NCI-H1436 (cell line): ENCODE measurements at places on chromosomes 4 and X.

DNA sequence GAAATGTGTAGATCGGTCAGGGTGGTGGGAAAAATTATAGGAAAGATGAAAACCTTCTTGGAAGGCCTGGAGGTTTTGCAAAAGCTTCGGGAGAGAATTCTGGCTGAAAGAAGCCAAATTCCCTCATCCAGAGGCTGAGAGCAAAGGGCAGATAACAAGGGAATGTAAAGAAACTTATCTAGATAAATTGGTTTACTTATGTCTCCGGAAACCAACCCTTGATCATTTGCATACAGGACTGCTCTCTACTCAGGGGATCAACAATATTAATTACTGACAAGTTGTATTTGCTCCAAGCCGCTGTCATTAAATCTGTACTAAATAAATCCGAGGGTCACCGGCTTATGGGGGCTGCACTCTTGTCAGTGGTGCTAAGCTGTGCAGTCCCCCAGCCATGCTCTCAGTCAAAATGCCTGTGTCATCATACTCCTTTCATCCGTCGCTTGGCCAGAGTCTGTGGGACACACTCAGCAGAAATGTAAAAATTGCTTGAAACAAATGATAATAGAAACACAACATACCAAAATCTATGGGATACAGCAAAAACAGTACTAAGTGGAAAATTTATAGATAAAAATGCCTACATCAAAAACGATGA lies 715.7 kb downstream of the KCTD8 start:
- no peak for DNase-seq

DNA sequence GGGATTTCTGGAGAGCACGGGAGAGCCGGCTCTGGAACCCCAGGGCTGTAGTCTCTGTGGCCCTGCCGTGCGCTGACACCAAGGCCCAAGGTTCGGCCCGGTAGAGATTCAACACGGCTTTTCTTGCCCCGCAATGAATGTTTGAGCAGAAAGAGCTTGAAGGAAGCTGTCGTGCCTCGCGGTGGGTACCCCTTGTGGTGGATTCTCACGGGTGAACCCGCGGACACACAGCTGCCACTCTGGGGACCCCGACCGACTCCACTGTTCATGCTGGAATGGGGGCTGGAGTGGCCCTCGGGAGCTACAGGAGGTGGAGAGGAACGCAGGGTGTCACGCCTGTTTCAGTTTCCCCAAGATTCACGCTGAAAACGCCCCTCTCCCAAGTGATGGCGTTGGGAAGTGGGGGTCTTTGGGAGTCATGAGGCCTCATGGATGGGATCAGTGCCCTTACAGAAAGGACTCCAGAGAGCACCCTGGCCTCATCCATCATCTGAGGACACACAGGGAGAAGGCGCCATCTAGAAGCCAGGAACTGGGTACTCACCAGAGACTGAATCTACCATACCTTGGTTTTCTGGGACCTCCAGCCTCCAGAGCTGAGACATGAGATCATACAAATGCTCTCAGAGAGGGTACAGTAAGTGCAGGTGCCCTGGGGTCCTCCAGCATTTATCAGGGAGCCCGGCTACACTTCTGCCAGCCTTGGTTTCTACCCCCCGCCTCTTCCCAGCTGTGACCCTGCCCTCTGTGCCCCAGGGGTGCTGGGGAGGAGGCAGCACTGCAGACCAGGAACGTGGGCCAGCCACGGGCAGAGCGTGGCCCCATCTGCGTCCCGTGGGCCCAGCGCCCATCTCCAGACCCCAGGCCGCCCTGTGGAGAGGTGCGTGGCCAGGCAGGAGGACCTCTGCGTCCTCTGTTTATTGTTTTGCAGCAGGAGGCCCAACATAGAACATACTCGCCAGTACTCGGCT lies 6.4 kb downstream of the SLC25A6 start:
- DNase-seq, result no peak

- no peak for DNase-seq
Observed at GRCh38 chr4:105350859-105351490, 122.9 kb downstream of the PPA2 start.

DNA sequence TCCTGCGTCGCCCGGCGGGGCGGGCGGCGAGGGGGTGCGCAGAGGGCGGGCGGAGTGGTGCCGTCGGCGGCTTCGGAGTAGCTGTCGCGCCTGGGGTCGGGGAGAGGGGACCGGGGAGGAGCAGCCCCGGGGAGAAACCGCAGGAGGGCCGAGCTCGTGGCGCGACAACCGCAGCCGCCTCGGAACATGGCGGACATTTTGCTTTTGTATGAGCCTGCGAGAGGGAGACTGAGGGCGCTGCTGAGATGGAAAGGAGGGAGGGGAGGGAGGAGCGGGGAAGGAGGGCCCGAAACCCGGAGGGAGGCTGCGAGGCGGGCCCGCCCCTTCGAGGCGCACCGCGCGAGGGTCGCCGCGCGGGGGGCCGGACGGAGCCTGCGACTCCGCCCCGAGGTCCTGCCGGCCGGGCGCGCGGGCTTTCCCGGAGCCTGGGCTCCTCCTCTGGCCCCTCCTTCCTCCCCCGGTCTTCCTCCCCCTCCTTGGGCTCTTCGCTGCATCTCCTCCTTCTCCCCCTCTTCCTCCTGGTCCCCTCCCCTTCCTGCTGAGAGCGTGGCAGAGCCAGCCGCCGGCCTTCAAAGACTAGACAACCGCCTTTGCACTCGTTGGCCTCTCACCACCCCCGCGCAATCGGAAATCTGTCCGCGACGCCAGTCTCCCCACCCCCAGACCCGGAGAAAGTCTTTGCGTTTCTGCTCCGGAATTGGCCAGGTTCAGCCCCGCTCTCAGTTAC lies 1.1 kb downstream of the INTS6L start:
- peak; percentile 92 for DNase-seq

GRCh38 chr4:162170509-162170908 lies 6.7 kb upstream of the FSTL5 start:
- DNase-seq, result no peak

GRCh38 chrX:19629541-19629940 lies 114.2 kb upstream of the MAP3K15 start:
- DNase-seq, result no peak

DNA sequence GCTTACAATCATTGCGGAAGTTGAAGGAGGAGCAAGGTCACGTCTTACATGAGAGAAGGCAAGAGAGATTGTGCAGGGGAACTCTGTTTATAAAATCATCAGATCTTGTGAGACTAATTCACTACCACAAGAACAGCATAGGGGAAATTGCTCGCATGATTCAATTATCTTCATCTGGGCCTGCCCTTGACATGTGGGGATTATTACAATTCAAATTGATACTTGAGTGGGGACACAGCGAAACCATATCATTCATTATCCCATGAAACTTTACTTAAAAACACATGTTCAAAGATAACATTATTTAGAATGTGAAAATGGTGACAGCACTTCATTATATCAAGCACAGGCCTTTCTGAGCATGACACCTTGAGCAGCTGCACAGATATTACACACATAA lies 1087.8 kb downstream of the C4orf33 start:
- no peak for DNase-seq

DNA sequence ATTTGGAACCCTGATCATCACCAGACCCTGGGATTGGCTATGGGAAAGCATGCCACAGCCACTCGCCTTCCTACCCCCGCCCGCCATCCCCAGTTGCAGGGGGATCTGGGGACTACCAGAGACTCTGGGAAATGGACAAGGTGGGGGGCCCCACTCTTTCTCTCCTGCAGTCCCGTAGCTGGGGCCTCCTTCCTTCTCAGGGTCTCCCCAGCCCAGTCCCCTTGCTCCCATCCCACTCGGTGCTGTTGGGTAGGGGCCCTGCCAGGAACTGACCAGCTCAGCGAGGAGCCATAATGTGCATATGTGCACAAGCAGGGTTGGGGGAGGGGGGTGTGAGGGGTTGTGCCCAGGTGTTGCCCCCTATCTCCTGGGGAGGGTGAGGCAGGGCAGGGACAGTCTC lies 3.4 kb upstream of the USP11 start:
- DNase-seq, result no peak

DNA sequence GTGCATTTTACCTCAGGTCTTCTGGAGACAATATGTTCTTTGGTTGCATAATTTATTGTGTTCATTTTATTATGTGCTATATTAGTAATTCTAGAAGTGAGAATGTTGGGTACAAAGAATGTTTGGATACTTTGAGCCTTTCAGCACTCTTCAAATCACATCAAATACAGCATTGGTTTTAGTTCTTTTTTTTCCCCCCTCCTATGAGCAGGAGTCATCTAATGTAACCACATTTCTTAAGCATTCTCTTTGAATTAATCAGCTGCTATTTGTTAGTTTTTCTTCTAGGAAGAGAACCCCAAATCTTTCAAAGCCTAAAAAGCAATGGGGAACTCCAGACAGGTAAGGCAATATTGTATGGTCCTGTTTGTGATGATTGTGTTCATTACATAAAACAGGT lies 46.7 kb downstream of the ARL9 start:
- no peak for DNase-seq

DNA sequence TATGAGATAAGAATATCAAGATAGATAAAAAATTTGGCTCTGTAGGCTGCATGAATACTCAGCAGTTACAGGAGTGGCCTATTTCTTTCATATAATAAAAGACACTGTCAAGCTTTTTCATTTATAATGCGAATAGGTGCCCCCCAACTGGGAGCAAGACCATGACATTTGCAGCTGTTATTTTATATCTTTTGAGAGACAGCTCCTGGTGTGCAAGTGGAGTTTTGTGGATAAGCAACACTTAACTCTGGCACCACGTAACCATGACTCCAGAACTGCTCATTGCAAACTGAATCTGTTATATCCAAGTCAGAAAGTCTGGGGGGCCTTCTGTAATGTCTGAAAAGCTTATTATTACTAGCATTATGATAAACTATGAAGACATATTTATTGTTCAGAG lies 1372.4 kb downstream of the C4orf33 start:
- DNase-seq, result no peak

DNA sequence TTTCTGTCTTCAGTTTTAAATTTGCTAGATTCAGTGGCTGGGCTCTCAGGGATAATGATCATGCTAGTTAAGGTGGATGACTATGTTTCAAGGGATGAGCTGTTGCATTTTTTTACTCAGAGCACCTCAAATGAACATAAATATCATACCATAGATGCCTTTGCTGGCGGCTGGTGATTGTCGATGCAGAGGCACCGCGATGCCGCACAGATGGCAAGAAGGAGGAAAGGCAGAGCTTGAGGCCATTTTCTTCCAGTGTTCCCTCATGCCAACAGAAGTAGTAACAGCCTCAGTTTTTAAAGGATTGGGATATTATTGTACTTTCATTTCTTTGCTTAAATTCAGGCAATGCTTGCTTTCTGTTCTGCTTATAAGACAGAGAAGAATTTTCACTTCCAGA lies 654.7 kb upstream of the IGFBP7 start:
- DNase-seq, result no peak

- DNase-seq, result no peak
Observed at GRCh38 chr4:74546057-74546456, 101.1 kb downstream of the AREG start.

DNA sequence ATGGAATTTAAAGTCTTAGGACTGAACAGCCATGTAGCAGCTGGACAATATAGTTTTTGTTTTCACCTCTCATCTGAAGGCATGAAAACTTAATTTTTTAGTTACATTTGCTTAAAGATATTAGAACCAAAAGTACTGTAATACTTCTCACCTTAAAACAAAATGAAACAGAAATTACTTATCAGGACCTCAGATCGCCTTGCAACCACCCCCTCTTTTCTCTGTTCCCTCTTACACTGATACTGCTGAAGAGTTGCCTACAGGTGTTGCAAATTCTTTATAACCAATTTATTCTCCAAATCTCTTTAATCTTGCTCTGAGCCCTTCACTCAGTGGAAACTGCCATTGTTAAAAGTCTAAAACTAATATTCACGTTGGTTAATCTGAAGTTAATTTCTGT lies 145.0 kb downstream of the SPCS3 start:
- DNase-seq, result no peak

DNA sequence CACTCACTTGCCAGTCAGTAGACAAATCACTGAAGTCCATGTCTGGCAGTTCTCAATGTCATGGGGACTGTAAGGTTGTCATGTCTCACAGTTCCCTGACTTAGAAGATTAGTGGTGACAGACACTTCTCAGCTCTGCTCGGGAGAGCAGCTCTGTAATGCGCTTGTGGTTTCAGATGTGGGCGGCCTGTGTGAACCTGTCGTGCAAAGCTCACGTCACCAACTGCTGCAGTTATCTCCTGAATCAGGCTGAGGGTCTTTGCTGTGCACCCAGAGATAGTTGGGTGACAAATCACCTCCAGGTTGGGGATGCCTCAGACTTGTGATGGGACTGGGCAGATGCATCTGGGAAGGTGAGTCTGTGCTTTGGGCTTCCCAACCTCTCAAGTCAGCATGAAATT lies at the start of gene IL9R:
IL9R (plus strand) TSS at position 261 of the 400 bp plus-strand sequence; CDS start at position 325, 64 bp downstream.
- no peak for DNase-seq

GRCh38 chr4:158722291-158722916 lies 792 bp downstream of the PPID start:
- no peak for DNase-seq

DNA sequence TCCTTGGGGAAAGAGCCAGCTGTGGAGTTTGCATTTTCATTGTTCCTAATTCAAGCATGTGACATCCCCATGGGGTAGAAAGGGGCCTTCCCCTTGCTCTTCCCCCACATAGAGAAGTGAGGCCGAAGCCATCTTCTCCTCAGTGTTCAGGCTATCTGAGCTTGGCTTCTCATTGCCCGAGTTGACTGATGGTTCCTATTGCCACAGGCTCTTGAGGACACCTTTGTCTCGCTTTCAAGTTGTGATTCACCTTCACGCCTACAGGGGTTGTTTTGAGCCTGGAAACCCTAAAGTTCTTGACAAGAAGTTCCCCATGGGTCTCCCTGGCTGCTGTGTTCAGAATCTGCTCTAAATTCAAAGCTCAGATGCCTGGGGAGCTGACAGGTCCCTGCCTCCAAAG lies 25.0 kb downstream of the CCNQ start:
- no peak for DNase-seq

GRCh38 chr4:5003372-5003857 lies 15.8 kb downstream of the CYTL1 start:
- no peak for DNase-seq

DNA sequence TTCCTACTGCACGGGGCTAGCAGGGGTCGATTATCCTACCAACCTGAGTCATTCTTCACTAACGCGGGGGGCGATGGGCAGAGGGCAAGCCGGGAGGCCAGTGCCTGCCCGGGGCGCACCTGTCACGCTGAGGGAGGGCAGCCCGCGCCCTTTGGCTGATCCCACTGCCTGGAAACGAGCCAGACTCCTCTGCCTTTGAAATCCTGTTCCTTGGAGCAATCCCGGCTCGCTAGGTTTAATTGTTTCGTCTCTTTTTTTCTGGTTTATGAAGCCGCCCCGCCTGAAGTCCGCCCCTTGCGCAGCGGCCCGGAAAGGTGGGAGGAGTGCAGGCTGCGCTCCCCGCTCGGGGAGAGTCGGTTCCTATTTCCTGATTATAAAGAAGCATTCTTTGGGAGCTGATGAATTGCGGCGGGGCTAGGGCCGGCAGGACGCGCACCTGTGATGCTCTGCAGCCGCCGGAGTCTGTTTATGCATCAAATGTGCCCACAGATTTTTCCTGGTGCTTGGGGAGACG lies 484.2 kb downstream of the BCOR start:
- no peak for DNase-seq

GRCh38 chr4:76219299-76220055 lies 5.9 kb upstream of the SCARB2 start:
- DNase-seq, result no peak

DNA sequence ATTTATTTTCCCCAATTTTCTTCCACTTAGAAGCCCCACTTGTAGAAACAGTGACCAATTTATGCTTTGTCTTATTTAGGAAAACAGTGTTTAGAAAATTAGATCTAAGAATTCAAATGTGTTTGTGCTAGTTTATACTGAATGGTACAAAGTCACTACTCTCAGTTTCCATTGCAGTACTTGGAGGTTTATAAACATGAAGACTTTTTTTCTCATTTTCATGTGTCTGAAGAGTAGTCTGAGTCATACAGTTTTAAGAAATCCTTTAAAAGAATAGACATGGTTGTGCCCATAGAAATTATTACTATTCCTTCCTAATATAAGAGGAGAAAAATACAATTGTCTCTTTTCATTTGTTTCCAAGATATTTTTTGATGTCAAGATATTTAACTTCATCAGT lies 458.7 kb downstream of the NAF1 start:
- no peak for DNase-seq
